Esophagus (tissue), 2 donors: ENCODE measurements at places on chromosomes 7 and 10. TPM values are rescaled to one million over a fixed set of nuclear protein-coding genes. Genes with fewer than 3 reads are reported as not detected.

Gene SPDYE9
- not detected for polyA plus RNA-seq

Gene EVX1
- not detected for polyA plus RNA-seq

Gene SNCG
- 74.0 TPM for polyA plus RNA-seq

Gene NUP205
- 30.6 TPM for polyA plus RNA-seq

Gene PDE6C
- not detected for polyA plus RNA-seq

Gene DEPP1
- polyA plus RNA-seq: 29.0 TPM

Gene STAG3
- polyA plus RNA-seq: 0.25 TPM

Gene LLCFC1
- not detected for polyA plus RNA-seq

Gene PTPRN2
- polyA plus RNA-seq: 0.37 TPM
